ENCODE measurements at places on chromosomes 16 and 17.

GRCh38 chr16:66658143-66658859 lies 38.2 kb downstream of the CMTM4 start:
- DNase-seq: no peak

- no peak for DNase-seq
Observed at GRCh38 chr17:51743477-51743876, 415.0 kb downstream of the CA10 start.

GRCh38 chr17:19613979-19614378 lies 34.6 kb upstream of the ALDH3A2 start:
- DNase-seq: no peak

GRCh38 chr16:46583036-46583435 lies 38.1 kb downstream of the SHCBP1 start:
- DNase-seq: no peak

- DNase-seq: peak; percentile 61
Observed at GRCh38 chr17:45385331-45385997, 47.2 kb downstream of the ARHGAP27 start.

DNA sequence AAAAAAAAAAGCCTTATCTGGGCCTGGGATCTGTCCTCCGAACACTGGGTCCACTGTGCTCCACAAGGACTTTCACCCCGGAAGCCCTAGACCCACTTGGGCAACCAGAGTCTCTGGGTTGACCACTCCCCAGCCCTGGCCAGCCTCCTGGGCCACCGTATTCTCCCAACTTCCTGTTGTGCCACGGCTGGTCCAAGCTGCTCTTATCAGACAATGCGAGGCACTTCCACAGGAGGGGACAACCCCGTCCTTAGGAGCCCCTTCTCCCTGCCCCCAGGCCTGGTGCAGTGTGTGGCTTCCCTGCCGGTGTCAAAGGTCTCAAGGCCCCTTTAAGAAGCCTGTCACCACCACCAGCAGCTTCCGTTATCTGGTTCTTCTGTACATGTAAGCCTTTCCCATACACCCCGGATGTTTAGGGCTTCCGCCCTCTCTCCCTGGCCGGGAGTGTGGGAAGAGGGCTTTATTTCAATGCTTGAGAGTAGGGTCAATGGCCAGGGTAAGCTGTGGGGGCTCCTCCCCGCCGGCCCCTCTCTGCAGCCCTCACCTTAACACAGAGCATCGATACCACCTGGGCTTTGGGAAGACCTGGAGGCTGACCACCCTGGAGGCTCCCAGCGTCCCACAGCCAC lies 313.0 kb downstream of the SEC14L1 start:
- DNase-seq: no peak

GRCh38 chr16:898761-899682 lies 71.8 kb downstream of the LMF1 start:
- DNase-seq: no peak

GRCh38 chr16:81251871-81252270 lies 13.4 kb downstream of the BCO1 start:
- DNase-seq: no peak

DNA sequence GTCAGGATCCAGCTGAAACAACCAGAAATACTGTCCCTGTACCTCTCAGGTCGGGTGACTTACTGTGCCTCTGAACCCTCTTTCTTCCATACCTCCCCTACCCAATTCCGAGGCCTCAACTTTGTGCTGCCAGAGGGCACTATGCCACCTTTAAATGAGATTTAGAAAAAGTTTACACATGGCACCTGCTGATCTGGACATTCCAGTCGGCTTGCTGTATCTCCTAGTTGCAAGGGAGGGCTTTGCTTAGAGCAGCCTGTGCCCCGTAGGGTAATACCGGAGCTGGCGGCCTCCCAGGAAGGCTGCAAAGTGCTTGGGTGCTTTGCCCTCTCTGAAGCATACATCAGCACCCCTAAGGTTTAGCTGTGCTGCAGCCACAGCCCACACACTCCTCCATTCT lies 306.0 kb upstream of the RBFOX1 start:
- no peak for DNase-seq

DNA sequence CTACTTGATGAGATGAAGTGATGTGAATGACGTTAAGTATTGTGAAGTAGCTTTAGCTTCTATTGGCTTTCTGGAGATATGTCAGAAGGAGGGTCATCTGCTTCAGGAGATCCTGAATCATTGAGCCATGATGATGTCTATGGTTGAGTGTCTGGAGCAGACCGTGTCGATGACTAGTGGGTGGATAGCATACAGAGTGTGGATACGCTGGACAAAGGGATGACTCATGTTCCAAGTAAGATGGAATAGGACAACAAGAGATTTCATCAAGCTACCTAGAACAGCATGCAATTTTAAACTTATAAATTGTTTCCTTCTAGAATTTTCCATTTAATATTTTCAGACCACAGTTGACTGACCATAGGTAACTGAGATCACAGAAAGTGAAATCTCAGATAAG lies 116.1 kb upstream of the RBBP6 start:
- no peak for DNase-seq

GRCh38 chr17:44915321-44915726 lies at the start of gene GFAP:
Gene GFAP, minus strand, starts transcription at chr17:44915500. Its CDS starts 14 bp downstream, at chr17:44915486.
- no peak for DNase-seq

DNA sequence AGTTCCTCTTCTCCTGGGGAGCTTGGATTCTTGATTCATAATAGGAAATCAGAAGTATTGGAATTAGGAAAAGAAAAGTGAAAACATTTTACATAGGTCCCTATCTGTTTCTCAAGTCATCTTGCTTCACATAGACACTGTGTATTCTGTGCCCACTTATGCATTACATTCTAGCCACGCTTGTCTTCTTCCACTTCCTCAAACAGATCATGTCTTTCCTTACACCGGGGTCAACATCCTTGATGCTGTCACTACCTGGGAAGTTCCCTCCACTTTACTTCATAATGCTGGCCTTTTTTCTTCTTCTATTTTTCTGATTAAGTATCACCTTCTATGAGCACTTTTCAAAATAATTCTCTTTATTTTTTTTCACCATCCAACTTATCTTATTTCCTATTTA lies 606.4 kb upstream of the CDH8 start:
- no peak for DNase-seq

DNA sequence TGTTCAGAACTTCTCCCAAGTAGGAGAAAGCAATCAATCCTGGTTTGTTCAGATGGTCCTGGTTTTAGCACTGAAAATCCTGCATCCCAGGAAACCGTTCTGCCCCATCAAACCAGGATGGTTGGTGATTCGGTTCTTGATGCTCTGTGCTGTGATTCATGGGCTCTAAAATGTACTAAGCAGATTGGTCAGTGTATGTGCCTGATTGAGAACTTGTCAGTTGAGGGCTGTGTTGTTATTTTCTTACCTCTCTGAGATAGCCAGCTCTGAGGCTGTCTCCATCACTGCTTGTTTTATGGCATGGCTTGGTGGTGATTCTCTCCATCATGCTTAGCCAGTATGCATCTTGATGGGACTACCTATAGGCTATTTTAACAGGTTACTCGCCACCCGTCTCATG lies 246.9 kb upstream of the RBFOX1 start:
- no peak for DNase-seq

DNA sequence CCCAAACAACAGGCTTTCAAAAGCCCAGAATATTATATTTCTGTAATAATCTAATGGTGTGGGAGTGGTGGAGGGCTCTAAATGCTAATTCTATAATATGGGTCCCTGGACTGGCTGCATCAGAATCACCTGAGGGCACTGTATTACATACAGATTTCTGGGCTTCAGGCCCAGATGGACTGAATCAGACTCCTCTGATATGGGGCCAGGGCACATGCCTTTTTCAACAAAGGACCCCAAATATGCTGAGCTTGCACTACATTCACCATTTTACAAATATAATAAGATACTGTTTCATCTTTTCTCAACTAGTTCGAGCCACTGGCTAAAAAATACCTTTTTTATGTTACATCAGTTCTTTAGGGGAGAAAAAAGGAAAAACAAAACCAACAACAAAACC lies 309.7 kb downstream of the MAP2K6 start:
- DNase-seq: no peak

DNA sequence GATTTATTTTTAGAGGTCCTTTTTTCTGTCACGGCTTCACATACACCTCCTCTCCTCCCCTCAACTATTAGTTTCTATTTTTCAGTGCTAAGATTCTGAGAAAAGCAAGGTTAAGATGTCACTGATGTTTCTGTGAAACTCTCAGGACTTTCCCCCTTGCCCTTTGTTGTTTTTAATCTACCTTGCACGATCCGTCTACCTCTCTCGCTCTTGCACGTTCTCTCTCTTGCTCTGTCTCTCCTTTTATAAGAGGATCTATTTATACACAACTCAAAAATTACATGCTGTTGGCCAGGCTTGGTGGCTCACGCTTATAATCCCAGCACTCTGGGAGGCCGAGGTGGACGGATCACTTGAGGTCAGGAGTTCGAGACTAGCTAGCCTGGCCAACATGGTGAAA lies 43.6 kb downstream of the RPA1 start:
- DNase-seq: no peak

- no peak for DNase-seq
Observed at GRCh38 chr17:81182596-81182995, 16.6 kb upstream of the AATK start.

DNA sequence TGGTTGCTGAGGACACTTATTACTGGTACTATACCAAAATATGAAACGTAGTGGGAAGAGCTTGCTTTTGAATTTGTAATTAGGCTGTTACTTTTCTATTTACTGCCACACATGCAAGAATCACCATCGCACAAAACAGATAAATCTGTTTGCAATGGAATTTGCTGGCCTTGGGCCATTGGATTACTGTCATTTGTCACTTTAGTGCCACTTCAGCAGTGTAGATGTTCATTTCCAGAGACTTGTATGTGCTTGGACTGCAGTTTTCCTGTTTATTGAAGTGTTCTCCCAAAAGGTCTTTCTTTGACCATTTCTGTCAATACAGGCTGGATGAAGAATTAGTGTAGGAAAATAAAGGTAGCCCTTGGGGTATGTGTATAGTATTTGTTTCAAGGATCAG lies 4.5 kb downstream of the USP10 start:
- DNase-seq: no peak

DNA sequence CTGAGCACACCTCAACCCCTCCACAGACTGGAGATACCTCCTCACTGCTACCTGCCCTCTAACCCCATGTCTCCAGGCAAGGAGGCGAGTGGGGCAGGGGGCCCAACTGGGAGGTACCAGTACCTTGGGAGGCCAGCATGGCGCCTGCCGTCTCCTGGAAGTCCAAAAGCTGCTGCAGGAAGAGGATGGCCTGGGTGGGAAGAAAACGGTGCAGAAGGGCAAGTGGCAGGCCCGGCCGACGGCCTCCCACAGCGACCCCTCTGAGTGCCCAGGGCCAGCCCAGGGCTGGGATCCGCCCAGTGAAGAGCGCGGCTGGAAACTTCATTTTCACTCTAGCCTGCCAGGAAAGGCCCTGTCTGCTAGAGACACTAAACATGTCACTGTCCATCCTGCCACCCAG lies 8.5 kb downstream of the ZACN start:
- no peak for DNase-seq

- peak; percentile 16 for DNase-seq
Observed at GRCh38 chr16:31471875-31472708, at the start of gene TGFB1I1. Gene TGFB1I1, plus strand, starts transcription at chr16:31472152. Its CDS starts 37 bp downstream, at chr16:31472189.

- peak; percentile 90 for DNase-seq
Observed at GRCh38 chr16:69330286-69331109, at the start of gene PDF. Gene PDF, minus strand, starts transcription at chr16:69330588. Its CDS starts 18 bp downstream, at chr16:69330570.

- DNase-seq: no peak
Observed at GRCh38 chr16:85220964-85221731, 108.9 kb upstream of the CIBAR2 start.

All from NCI-H510A (cell line).